ENCODE measurements at places on chromosomes 12 and 14.

GRCh38 chr12:11677093-11677492, 27.6 kb downstream of the ETV6 start:
- DNase-seq, result no peak

DNA sequence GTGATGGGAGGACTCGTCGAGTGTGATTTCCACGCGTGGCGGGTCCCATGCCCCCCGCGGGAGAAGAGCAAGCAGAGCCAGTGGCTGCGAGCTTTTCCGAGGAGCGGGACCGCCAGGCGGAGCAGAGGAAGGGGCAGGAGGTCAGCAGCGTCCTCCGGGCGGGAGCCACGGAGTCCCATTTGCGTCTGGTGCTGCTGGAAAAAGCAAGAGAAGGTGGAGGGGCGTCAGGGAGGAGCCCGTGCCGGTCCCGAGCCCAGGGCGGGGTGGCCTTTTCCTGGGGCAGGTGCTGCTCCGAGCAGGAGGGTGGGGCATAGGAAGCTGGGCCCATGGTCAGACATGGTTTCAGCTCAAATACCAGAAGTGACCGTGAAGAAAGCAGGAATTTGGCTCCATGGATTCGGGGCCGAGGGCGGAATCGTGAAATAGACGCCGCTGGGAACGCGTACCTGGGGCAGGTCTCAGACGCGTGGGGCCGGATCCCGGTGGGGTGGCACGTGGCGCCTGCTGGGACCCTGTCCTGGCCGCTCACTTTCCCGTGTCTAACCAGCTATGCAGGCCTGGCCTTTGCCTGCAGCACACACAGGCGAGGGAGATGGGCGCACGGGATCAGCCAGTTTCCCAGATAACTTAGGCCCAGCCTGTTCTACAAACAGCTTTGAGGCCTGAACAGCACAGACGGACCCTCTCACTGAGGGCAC, 60.0 kb downstream of the GALNT9 start:
- no peak for DNase-seq

DNA sequence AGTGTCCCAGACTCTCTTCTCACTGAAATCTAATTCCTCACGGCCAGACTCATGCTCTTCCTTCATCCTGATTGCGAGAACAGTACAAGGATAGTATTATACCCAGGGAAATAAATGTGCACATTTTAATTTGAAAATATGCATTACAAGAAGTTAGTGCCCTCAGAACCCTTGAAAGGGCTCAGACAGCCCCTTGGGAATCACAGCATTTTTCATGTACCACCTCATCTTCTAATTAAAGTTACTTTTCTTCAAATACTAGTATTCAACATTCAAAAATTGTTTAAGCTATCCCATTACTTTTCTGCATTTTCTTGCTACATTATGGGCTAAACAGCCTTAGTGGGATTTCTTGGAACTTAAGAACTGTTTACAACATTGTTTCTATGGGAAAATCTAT, 1.7 kb upstream of the APPL2 start:
- no peak for DNase-seq

DNA sequence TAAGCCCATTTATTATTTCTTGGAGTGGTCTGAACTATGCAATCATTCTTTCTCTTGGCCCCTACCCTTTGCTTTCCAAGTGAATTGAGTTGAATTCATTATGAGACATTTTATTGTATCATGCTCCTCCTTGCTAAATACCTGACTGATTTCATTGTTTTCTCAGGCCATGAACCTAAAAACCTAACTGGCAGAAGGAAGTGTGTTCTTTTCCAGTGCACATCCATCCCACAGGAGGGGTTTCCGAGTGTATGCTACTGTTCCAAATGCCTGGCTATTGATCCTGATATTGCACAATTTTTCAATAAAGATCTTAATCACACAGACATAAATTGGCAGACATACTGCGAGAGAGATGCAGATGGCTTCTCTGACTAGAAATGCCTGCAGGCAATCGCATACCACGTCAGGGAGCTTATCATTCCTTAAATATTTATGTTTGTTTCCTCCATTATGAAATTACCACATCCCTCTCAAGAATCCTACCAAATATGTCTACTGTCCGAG, 162.2 kb upstream of the EGLN3 start:
- DNase-seq, result no peak

DNA sequence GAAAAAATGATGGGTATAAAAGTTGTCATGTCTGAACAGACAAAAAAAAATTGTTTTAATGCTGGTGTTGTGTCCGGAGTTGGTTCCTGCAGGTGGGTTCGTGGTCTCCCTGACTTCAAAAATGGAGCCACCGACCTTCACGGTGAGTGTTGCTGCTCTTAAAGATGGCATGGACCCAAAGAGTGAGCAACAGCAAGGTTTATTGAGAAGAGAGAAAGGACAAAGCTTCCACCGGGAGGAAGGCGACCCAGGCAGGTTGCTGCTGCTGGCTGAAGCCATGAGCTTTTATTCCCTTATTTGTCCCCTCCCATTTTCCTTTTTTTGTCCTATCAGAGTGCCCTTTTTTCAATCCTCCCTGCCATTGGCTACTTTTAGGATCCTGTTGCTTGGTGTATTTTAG, at the start of gene TAS2R31:
TAS2R31 (minus strand) TSS at position 101 of the 400 bp plus-strand sequence; CDS start at position 29, 72 bp downstream.
- no peak for DNase-seq

- DNase-seq, result no peak
Observed at GRCh38 chr12:114943601-114944000, 259.6 kb upstream of the TBX3 start.

- no peak for DNase-seq
Observed at GRCh38 chr12:127820271-127820670, 446.7 kb upstream of the TMEM132C start.

GRCh38 chr12:6780573-6780972, 8.3 kb downstream of the LAG3 start:
- DNase-seq, result no peak

- no peak for DNase-seq
Observed at GRCh38 chr12:90280564-90281058, 572.0 kb upstream of the ATP2B1 start.

DNA sequence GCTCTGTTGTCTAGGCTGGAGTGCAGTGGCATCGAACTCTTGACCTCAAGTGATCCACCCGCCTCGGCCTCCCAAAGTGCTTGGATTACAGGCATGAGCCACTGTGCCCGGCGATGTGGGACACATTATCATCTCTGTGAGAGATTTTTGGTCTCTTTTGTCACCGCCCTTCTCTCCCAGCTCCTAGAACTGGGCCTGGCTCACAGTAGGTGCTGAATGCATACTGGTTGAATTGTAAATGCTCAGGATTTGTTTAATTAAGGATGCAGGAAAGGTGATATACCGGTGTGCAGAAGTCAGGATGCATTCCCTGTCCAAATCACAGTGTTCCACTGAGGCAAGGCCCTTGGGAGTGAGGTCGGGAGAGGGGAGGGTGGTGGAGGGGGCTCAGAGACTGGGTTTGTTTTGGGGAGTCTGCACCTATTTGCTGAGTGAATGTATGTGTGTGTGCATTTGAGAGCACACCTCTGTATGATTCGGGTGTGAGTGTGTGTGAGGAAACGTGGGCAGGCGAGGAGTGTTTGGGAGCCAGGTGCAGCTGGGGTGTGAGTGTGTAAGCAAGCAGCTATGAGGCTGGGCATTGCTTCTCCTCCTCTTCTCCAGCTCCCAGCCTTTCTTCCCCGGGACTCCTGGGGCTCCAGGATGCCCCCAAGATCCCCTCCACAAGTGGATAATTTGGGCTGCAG, 1.0 kb upstream of the KRT18 start:
- DNase-seq, result no peak

- no peak for DNase-seq
Observed at GRCh38 chr14:91817566-91818325, 49.6 kb downstream of the TC2N start.

DNA sequence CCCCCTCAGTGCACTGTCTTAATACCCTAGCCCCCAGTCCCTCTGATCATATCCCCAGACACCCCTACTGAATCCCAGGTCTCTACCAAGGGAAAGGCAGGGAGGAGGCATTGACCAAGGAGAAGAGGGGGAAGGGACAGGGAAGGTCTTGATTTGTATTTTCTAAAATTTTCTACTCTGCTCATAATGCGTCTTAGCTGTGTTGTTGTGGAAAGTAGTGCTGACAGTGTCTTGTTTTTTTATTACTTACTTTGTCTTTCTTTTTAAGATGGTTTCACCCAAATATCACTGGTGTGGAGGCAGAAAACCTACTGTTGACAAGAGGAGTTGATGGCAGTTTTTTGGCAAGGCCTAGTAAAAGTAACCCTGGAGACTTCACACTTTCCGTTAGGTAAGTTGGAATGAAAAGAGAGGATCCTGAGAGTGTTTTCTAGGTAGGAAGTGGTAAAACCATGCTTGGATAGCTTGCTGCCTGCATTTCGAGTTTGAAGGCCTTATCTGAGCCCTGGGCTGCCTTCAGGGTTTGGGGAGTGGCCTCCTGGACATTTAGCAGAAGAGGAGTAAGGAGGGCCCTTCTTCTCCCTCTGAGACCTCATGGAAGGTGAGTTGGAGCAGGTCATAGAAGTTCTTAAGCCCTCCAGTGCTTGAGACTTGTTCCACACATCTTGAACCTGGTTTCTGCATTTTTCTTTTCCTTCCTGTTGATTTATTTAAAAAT, 27.4 kb downstream of the PTPN11 start:
- no peak for DNase-seq

- DNase-seq, result no peak
Observed at GRCh38 chr14:79412822-79413221, 798.5 kb downstream of the DIO2 start.

- DNase-seq, result no peak
Observed at GRCh38 chr12:39329018-39329417, 113.9 kb downstream of the KIF21A start.

DNA sequence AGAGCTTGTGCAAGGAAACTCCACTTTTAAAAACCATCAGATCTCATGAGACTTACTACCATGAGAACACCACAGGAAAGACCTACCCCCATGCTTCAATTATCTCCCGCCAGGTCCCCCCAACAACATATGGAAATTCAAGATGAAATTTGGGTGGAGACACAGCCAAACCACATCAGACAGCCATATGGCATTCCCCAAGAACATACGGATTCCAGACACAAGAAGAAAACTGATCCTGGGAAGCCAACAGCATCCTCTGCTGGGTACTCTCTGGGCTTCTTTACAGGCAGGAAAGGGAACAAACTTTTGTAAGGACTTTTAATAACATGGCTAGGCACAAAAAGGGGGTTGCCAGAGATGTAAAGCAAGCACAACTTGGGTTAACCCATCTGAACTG, 127.2 kb downstream of the TMEM132C start:
- no peak for DNase-seq

Measured in activated T-helper 1 cell treated with anti-CD3 and anti-CD28 coated beads, Interleukin-2, amount 50 U/mL, for 16 hours (primary cell).